ENCODE measurements at places on chromosomes 7 and 10.

DNA sequence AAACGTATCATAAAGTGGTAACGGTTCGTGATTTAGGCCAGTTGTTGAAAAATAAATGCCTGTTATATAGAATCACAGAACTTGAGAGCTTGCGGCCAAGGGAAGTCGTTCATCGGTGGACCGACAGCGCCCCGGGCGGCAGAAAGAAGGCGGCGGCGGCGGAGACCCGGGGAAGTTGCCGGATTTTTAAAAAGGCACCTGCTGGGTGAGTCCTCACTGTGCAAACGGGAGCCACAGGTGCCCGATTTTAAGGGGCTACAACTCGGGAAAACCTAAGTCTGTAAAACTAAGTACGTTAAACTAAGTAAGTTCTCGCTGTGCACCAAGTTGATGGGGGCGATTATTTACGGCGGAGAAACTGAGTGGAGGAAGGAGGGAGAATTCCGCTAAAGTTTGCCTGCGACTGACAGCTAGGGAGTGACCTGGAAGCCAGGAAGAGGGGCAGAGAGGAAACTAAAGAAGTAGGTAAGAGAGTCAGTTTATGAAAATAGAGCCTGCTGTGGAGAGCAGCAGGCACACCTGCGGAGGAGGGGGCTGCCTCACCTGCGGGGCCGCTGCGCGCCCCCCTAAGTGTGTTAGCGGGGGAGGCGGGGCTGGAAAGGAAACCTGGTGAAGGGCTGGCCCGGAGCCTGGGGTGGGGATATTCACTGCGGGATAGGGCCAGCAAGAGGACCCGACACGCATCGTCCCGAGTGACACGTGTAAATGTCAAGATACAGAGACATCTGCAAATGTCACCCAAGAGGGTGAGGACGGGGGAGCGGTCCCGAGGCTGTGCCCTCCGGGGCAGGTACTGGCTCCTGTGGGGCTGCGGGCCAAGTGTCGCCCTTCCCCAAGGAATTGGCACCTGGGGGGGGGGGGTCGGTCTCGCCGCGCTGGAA lies 996 bp downstream of the ADAM12 start:
- peaks cover 18% of the 10 kb centered on the region for H3K4me1 ChIP-seq
- no peaks in the 10 kb centered on the region for H3K36me3 ChIP-seq
- peak overlapping the region; percentile 71 for H3K4me3 ChIP-seq
- no peaks in the 10 kb centered on the region for H3K27me3 ChIP-seq
- H3K27ac ChIP-seq: no peak overlapping the region
- DNase-seq: no peak

GRCh38 chr7:54680377-54681005 lies 78.5 kb downstream of the SEC61G start:
- H3K27me3 ChIP-seq: no peaks in the 10 kb centered on the region
- H3K27ac ChIP-seq: no peak overlapping the region

DNA sequence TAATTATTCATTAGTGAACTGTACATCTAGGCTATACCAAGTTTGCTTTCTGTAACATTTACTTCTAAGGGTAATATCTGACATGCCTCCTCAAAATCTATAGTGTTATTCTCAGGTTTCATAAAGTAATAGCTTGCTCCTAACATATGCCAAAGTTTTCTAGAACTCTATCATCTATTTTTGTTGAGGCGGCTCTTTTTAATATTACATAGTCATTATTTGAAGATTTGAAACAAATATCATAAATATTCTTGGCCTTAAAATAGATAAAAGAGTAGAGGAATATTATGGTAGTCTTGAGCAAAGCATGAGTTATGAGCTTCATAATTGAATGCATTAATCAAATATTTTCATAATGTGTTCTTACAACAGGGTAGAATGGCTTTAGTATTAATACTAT lies 327.2 kb upstream of the KCND2 start:
- H3K27ac ChIP-seq: no peak overlapping the region
- no peak for DNase-seq
- no peaks in the 10 kb centered on the region for H3K4me1 ChIP-seq
- H3K36me3 ChIP-seq: no peaks in the 10 kb centered on the region

- no peaks in the 10 kb centered on the region for H3K4me1 ChIP-seq
- H3K4me3 ChIP-seq: no peak overlapping the region
- DNase-seq: no peak
- no peak overlapping the region for H3K27ac ChIP-seq
Observed at GRCh38 chr10:133400624-133401424, 6.9 kb downstream of the MTG1 start.

DNA sequence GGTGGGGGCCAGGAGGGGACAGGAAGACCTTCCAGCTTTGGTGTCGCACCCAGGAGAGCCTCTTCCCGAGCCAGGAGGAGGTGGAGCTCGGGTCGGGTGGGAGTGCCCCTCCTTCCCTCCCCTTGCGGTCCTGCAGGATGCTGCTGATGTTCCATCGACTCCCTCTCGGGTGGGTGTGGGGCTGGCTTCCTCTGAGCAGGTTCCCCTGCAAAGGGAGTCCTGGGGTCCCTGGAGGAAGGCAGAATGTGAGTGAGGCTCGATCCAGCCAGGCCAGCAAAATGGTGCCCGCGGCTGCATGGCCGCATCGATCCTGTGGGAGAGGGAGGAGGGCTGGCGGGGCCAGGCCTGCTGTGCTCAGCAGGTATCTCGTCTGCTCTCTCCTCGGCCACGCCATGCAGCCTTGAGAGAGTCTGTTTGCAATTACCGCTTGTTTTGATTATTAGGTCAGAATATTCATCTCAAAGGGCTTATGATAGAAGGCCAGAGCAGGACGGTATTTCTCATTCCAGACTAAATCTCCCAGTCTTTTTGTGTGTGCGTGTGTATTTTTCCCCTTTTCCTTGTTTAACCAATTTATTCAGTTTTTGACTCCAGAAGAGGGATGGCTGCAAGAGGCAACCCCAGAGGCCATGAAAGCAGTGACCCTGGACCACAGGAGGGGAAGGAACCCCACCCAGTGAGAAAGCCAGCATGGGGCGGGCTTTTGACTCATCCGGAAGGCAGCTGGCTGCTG lies 137.3 kb upstream of the ZMIZ1 start:
- no peaks in the 10 kb centered on the region for H3K4me1 ChIP-seq
- no peak overlapping the region for H3K27ac ChIP-seq
- H3K36me3 ChIP-seq: no peaks in the 10 kb centered on the region

- DNase-seq: no peak
- H3K4me3 ChIP-seq: no peak overlapping the region
- H3K27me3 ChIP-seq: no peaks in the 10 kb centered on the region
- H3K4me1 ChIP-seq: peaks cover 3% of the 10 kb centered on the region
Observed at GRCh38 chr7:85630904-85631600, 444.2 kb upstream of the SEMA3D start.

GRCh38 chr10:49550563-49550962 lies 11.6 kb upstream of the ERCC6 start:
- no peak overlapping the region for H3K4me3 ChIP-seq
- peaks cover 19% of the 10 kb centered on the region for H3K4me1 ChIP-seq
- no peaks in the 10 kb centered on the region for H3K27me3 ChIP-seq
- no peaks in the 10 kb centered on the region for H3K36me3 ChIP-seq
- peak overlapping the region; percentile 38 for H3K27ac ChIP-seq
- no peak for DNase-seq

DNA sequence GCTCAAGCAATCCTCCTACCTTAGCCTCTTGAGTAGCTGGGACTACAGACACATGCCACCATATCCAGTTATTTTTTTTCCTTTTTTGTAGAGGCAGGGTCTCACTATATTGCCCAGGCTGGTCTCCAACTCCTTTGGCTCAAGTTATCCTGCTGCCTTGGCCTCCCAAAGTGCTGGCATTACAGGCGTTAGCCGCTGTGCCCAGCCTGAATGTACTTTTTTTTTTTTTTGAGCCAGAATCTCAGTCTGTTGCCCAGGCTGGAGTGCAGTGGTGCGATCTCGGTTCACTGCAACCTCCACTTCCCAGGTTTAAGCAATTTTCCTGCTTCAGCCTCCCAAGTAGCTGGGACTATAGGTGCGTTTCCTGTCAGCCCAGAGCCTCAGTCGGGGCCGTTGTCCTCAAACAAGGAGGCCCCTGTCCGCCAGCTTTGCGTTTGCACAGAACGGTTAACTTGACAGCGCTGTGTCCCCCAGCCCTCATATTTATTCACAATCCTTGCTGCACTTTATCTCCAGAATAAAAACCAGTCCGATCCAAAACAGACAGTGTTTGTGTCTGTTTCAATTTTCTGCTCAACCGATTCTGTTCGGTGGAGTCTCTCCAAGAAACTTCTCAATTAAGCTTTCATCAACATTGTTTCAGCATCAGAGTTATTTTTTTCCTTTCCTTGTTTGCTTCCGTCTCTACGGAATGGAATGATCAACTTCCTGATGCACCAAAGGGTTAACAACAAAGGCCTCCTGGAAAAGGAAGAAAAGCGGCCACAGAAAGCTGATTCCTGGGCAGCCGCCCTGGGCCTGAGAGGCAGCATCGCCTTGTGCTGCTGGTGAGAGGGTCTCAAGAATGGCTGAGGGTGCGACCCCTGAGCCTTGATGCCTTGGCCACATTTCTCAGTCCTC lies 64.5 kb downstream of the PDIA4 start:
- no peaks in the 10 kb centered on the region for H3K4me1 ChIP-seq
- H3K4me3 ChIP-seq: peak overlapping the region; percentile 77
- no peaks in the 10 kb centered on the region for H3K36me3 ChIP-seq
- no peaks in the 10 kb centered on the region for H3K27me3 ChIP-seq

DNA sequence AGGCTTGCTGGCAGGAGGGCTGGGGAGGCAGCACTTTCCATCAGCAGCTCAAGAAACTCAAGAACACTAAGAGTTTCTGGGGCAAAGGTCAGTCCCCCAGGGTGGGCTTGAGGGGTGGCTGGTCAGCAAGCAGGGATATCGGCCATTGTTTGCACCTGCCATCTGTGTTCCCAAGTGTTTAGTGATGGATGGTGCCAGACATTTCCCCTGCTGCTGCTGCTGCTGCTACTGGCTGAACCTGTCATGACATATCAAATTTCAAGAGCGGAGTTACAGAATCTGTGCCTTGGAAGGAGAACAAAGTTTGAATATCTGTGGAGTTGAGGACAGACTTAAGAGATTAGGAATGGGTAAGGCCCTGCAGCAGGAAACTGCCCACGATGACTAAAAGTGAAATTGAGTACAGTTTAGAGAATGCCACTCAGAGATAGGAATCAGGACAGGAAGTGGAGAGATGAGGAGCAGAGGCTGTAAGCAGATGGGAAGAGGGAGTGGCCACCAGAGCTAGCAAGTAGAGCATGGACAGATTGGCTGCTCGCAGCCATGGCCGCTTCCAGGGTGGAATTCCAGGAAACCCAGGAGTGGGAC lies 39.2 kb upstream of the PPP1R3C start:
- DNase-seq: no peak
- H3K4me3 ChIP-seq: no peak overlapping the region
- no peaks in the 10 kb centered on the region for H3K4me1 ChIP-seq
- H3K36me3 ChIP-seq: no peaks in the 10 kb centered on the region

- DNase-seq: no peak
- H3K4me1 ChIP-seq: peaks cover 11% of the 10 kb centered on the region
- no peak overlapping the region for H3K27ac ChIP-seq
- H3K27me3 ChIP-seq: no peaks in the 10 kb centered on the region
Observed at GRCh38 chr7:111400088-111400487, 162.2 kb downstream of the IMMP2L start.

- no peaks in the 10 kb centered on the region for H3K36me3 ChIP-seq
- no peak overlapping the region for H3K27ac ChIP-seq
- no peaks in the 10 kb centered on the region for H3K4me1 ChIP-seq
Observed at GRCh38 chr10:36555036-36555435, 570.4 kb upstream of the ANKRD30A start.

GRCh38 chr10:11748866-11749265 lies 6.7 kb downstream of the ECHDC3 start:
- no peak for DNase-seq
- H3K4me1 ChIP-seq: peaks cover 13% of the 10 kb centered on the region
- no peak overlapping the region for H3K4me3 ChIP-seq
- H3K27me3 ChIP-seq: no peaks in the 10 kb centered on the region
- H3K27ac ChIP-seq: no peak overlapping the region
- no peaks in the 10 kb centered on the region for H3K36me3 ChIP-seq

DNA sequence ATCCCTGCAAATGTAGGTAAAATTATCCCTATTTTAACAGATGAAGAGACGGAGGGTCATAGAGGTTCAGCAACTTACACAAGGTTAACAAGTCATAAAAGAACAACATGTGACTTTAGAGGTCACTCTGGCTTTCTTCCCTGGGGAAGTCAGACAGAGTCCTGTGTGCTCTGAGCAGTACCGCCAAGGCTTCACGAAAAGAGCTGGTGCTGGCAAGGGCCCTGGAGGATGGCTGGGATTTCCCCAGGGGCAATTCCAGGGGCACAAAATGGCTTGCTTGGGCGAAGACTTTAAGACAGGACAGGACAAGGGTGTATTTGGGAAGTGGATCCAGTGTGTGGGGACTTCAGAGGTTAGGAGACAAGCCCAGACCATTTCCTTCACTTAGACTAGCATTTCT lies 144.1 kb downstream of the PIP4K2A start:
- peaks cover 17% of the 10 kb centered on the region for H3K36me3 ChIP-seq
- no peaks in the 10 kb centered on the region for H3K4me1 ChIP-seq
- DNase-seq: no peak
- no peaks in the 10 kb centered on the region for H3K27me3 ChIP-seq
- H3K27ac ChIP-seq: no peak overlapping the region

GRCh38 chr7:70589590-70589989 lies 542.4 kb upstream of the GALNT17 start:
- no peak overlapping the region for H3K27ac ChIP-seq
- H3K4me3 ChIP-seq: no peak overlapping the region
- DNase-seq: no peak
- no peaks in the 10 kb centered on the region for H3K27me3 ChIP-seq

GRCh38 chr10:117166418-117167345 lies 28.6 kb upstream of the VAX1 start:
- no peak for DNase-seq
- peaks cover 39% of the 10 kb centered on the region for H3K4me1 ChIP-seq
- H3K36me3 ChIP-seq: no peaks in the 10 kb centered on the region

GRCh38 chr7:80593869-80594586 lies 44.4 kb upstream of the CD36 start:
- no peaks in the 10 kb centered on the region for H3K36me3 ChIP-seq
- H3K27ac ChIP-seq: no peak overlapping the region
- no peak overlapping the region for H3K4me3 ChIP-seq
- no peaks in the 10 kb centered on the region for H3K4me1 ChIP-seq

DNA sequence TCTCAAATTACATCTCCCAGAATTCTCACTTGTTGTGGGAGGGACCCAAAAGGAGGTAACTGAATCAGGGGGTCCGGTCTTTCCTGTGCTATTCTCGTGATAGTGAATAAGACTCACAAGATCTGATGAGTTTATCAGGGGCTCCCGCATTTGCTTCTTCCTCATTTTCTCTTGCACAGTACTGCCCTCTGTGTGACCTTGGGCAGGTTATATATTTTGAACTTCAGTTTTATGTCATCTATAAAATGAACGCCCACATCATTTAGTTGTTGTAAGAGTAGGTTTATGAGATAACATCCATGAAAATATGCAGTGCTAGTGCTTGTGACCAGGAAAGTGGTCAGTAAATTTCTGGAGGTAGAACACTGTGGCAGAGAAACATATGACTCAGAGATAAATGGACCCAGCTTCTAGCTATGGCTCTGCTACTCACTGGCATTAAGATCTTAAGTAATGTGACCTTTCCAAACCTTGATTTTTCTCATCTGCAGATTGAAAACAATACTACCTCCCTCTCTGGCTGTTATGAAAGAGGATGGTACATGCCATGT lies 44.3 kb downstream of the SCRN1 start:
- H3K4me1 ChIP-seq: no peaks in the 10 kb centered on the region
- no peak for DNase-seq
- peaks cover 26% of the 10 kb centered on the region for H3K36me3 ChIP-seq

- no peaks in the 10 kb centered on the region for H3K27me3 ChIP-seq
- H3K4me1 ChIP-seq: peaks cover 35% of the 10 kb centered on the region
- H3K27ac ChIP-seq: peak overlapping the region; percentile 50
- H3K4me3 ChIP-seq: peak overlapping the region; percentile 75
- DNase-seq: no peak
Observed at GRCh38 chr7:131105294-131105798, 222.3 kb upstream of the MKLN1 start.

GRCh38 chr10:51911723-51912122 lies 212.3 kb upstream of the CSTF2T start:
- DNase-seq: no peak
- H3K4me1 ChIP-seq: peaks cover 15% of the 10 kb centered on the region
- H3K4me3 ChIP-seq: no peak overlapping the region

Measured in thoracic aorta (tissue), 2 donors.